ENCODE measurements at places on chromosomes 13 and 19. TPM values are rescaled to one million over a fixed set of nuclear protein-coding genes. Genes with fewer than 3 reads are reported as not detected.

The RTBDN gene
- polyA plus RNA-seq = not detected

DNA sequence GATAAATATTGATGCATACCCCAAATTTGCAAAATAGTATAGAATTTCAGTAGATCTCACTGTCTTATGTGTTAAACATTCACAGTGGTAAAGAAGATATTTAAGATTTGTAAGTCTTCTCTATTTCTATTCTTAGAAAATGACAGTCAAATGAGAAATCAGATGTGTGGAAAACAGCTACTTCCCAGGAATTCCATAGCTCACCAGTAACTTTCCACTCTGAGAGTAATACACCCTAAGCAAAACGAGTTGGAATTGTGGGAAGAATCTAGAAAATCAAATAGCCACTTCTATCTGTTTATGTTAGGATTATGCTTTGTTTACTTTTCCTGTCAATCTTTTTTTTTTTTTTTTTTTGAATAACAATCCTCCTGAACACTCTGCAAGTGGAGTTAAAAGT, 69.1 kb downstream of the FLT1 start:
- H3K4me1 ChIP-seq = peaks cover 64% of the 10 kb centered on the region
- no peak for DNase-seq
- H3K27me3 ChIP-seq = no peaks in the 10 kb centered on the region
- peak overlapping the region; percentile 17 for H3K27ac ChIP-seq
- no peak overlapping the region for H3K4me3 ChIP-seq

DNA sequence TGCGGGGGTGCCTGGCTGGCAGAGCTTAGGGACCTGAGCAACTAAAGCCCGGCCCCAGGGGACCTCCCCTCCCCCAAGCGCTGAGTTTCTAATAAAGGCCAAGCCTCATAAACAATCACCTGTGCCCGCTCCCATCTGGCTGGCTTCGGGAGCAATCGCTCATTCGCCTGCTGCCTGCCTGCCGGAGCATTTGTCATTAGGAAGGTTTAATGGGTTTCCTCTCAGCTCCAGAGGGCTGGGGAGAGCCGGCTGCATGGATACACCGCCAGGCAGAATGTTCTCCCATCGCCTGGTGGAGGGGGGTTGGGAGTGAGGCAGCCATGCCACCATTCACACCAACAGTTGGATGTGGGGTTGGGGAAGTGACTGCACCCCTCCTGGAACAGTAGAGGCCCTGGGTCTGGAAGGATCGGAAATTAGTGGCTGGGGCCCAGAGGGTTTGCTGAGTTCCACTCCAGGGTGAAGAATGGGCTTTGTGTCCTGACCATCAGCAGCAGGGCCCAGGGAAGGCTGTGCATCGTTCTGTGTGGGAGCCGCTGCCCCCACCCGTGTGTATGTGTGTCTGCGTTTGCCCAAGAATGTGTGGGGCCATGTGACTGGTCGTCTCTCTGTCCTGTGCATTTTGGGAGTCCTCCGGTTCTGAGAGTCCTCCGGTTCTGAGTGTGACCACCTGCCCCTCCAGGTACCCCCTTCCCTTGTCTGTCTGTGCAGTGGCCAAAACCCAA, 15.3 kb downstream of the PIN1 start:
- no peaks in the 10 kb centered on the region for H3K36me3 ChIP-seq
- no peak overlapping the region for H3K27ac ChIP-seq
- peak overlapping the region; percentile 29 for H3K4me3 ChIP-seq

- H3K4me3 ChIP-seq = no peak overlapping the region
- H3K27me3 ChIP-seq = peaks cover 14% of the 10 kb centered on the region
- no peaks in the 10 kb centered on the region for H3K36me3 ChIP-seq
- H3K27ac ChIP-seq = no peak overlapping the region
- H3K4me1 ChIP-seq = peaks cover 10% of the 10 kb centered on the region
These were observed 120.5 kb downstream of the SLC7A1 start for GRCh38 chr13:29474991-29475390.

DNA sequence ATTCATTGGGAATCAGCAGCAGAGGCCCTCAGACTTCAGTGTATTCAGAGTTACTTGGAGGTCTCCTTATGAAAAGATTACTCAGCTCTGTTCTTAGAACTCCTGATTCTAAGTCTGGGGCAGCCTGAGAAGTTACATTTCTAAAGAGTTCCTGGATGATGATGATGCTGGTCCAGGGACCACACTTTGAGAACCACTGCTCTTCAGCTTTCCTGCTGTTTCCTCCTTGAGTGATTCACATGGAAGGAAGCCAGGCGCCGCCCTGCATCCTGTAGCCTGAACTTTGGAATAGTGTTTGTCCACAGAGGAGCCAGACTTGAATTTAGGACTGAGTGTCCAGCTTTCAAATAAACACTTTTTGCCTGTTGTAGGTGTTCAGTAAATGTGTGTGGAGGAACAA, 2.9 kb downstream of the CEBPG start:
- no peaks in the 10 kb centered on the region for H3K27me3 ChIP-seq
- peaks cover 36% of the 10 kb centered on the region for H3K4me1 ChIP-seq
- H3K4me3 ChIP-seq = no peak overlapping the region
- no peak for DNase-seq

- H3K27me3 ChIP-seq = peaks cover 16% of the 10 kb centered on the region
- no peak overlapping the region for H3K27ac ChIP-seq
- no peak overlapping the region for H3K4me3 ChIP-seq
- DNase-seq = no peak
- H3K36me3 ChIP-seq = no peaks in the 10 kb centered on the region
These were observed 38.2 kb downstream of the PTPRS start for GRCh38 chr19:5302396-5302795.

GRCh38 chr19:45954156-45954555, 19.5 kb downstream of the NOVA2 start:
- peaks cover 12% of the 10 kb centered on the region for H3K4me1 ChIP-seq
- no peak overlapping the region for H3K4me3 ChIP-seq
- peaks cover 32% of the 10 kb centered on the region for H3K36me3 ChIP-seq
- no peak overlapping the region for H3K27ac ChIP-seq
- no peak for DNase-seq

- peak; percentile 12 for DNase-seq
- H3K4me1 ChIP-seq = peaks cover 17% of the 10 kb centered on the region
- H3K36me3 ChIP-seq = no peaks in the 10 kb centered on the region
- H3K27me3 ChIP-seq = peaks cover 29% of the 10 kb centered on the region
These were observed 37.6 kb upstream of the FLT1 start for GRCh38 chr13:28532388-28533124.

- H3K4me3 ChIP-seq = no peak overlapping the region
- no peaks in the 10 kb centered on the region for H3K36me3 ChIP-seq
- no peak for DNase-seq
- no peaks in the 10 kb centered on the region for H3K27me3 ChIP-seq
These were observed 68.2 kb downstream of the ITGBL1 start for GRCh38 chr13:101520672-101521071.

All from naive B cell (primary cell).